ENCODE measurements at places on chromosomes 2 and 18.

- no peak for DNase-seq
These were observed 252.4 kb downstream of the FSIP2 start for GRCh38 chr2:185990861-185991525.

DNA sequence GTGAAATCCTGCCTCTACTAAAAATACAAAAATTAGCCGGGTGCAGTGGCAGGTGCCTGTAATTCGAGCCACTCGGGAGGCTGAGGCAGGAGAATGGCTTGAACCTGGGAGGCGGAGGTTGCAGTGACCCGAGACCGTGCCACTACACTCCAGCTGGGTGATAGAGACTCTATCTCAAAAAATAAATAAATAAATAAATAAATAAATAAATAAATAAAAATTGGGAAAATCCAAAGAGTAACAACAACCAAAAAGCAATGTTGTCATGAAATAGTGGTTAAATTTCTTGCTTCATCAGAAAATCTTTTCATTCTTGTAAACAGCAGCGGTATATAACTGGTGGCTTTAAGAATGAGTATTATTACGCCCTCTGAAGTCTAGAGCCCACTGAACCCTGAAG lies 54.4 kb downstream of the HEATR5B start:
- no peak for DNase-seq

- no peak for DNase-seq
These were observed 109.9 kb downstream of the ZNF236 start for GRCh38 chr18:76932026-76932819.

DNA sequence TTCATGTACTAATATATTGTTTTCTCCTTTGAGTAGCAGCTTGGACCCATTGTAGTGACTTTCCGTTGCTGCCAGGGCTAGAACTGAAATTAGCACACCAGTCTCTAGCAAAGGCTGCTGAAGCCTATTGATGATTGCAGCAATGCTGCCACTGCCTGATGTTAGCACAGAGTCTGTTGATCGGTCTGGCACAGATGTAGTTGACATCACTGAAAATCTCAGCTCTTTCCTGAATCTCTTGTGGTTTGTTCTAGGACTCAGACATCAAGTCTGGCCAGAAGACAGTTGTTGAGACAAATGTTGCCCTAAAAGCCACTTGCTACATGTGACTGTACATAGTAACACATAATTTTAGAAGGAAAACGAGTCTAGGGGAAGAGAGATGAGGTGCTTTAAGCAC lies 47.2 kb downstream of the VAPA start:
- peak; percentile 46 for DNase-seq

DNA sequence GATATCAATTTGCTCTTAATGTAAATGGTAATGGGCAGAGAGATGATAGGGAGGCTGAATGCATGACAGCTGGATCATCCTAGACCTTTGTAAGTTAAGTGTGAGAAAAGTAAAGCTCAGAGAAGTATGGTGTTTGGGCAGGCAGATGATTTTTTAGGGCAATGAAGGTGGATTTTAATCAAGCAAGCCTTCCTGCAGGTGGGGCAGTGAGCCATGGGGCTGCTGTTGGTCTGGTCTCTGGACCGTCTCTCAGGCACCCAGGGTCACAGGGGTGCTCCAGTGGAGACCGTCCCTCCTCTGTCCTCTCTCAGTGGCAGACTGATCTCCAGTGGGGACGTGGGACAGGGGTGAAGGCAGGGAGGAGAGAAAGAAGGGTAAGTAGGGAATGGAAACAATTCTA lies 69.8 kb upstream of the STK17B start:
- no peak for DNase-seq

GRCh38 chr18:62790871-62791772 lies 75.8 kb downstream of the PHLPP1 start:
- DNase-seq, result peak; percentile 48

GRCh38 chr2:192413812-192414681 lies 219.3 kb upstream of the TMEFF2 start:
- no peak for DNase-seq

- peak; percentile 54 for DNase-seq
These were observed 54.8 kb upstream of the CCDC178 start for GRCh38 chr18:33495278-33495677.

DNA sequence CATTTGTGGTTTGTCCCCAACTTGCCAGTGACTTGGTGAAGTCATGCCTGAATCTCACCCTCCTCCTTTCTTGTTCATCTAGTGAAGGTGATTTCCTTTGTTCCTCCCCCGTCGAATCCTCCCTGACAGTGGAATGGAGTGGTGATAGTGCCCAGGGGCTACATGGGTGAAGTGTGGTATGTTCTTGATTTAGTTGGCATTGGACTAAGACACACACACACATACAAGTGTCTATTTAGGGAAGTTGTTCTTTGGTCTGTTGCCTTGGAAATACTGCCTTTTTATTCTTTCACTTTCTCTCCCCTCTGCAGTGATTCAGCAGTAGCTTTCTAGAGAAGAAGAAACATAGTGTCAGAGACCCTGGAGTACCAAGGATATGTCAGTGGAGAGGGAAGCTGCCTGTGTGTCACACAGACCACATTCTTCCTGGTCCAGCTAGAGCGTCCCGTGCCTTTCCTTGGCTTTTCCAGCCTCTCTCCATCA lies 10.9 kb downstream of the INPP4A start:
- DNase-seq, result no peak

- no peak for DNase-seq
These were observed 4.1 kb downstream of the ESPNL start for GRCh38 chr2:238104226-238104690.

DNA sequence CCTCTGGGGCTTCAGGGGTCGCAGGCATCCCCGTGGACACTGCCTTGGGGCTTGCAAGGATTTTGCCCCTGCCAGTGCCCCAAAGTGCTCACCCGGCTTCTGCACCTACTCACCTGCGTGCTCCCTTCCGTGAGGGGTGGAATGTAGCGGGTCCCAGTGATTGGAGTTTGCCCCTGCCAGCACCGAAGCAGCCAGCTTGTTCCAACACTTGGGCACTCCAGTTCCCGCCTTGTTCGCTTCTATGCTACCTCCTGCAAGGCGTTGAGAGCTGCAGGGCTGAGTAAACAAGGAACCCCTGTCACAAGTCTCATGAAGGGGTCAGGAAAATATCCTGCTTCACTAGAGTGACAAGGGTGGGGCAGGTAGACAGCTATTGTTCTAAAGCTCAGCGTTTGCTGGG lies 631.5 kb downstream of the EPHA4 start:
- no peak for DNase-seq

DNA sequence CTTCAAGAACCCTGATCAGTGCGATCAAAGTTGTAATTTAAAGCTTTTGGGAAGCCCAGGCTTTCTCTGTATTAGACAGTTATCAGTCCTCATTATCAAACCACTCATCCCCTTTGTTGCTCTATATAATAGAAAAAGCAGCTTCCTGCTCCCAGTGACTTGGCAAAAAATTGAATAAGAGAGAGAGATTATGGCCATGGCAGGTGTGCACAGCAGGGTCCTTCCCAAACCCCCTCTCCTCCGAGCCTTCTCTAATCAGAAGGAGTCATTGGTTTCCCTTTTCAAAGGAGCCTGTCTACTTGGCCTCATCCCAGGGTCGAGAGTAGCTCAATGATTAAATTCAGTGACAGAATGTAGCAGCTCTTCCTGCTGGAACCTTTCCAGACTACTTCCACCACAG lies 81.5 kb downstream of the SEMA4F start:
- DNase-seq, result no peak

- no peak for DNase-seq
These were observed 10.2 kb downstream of the TMEM17 start for GRCh38 chr2:62495761-62496160.

DNA sequence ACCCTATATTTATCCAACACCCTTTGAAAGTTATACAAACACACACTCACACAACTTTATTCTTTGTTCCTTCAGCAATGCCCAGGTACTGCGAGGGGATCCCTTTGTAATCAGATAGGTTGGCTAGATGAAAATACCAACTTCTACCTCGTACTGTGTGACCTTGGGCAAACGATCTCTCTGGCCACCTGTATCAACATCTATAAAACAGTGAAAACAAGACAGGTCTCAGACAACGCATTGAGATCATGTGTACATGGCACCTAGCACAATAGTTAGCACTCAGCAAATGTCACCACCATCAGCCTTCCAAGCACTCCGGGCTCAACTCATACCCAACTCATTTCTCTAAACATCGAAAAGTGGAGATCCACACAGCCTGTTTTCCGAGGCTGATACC lies 118.4 kb upstream of the PPP1CB start:
- no peak for DNase-seq

GRCh38 chr2:223039618-223040017 lies 12.4 kb upstream of the KCNE4 start:
- no peak for DNase-seq
